Tongue (tissue), 3 donors: ENCODE measurements at places on chromosomes 11 and 22. TPM values are rescaled to one million over a fixed set of nuclear protein-coding genes. Genes with fewer than 3 reads are reported as not detected.

- DNase-seq, result no peak
Measured at GRCh38 chr22:49621601-49622210, 206.0 kb downstream of the BRD1 start.

The PKP3 gene
- 39.2 TPM for total RNA-seq

The OR4A16 gene
- not detected for total RNA-seq

The INSC gene
- 3.8 TPM for total RNA-seq

The CNIH2 gene
- 1.7 TPM for total RNA-seq
